ENCODE measurements at places on chromosomes 7 and 10.

DNA sequence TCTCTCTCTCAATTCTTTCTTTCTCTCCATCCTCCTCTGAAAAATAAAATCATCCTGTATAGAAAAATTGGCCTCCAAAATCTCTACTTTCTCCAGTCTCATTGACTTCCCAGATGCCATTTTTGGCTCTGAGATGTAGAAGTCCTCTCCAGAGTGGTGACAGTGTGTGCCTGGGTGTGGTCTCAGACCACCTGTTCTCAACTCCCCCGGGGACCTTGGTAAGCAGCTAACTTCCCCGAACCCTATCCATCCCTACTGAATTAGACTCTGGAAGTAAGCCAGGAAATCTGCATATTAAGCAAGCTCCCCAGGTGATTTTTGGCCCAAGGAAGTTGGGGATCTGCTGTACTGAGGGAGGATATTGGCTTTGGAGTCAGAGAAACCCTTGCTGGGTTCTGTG is 120.5 kb downstream of the WDR11 start:
- no peak for DNase-seq

- peak; percentile 61 for DNase-seq
These were observed at the start of gene ANXA11 for GRCh38 chr10:80205477-80206276. Gene ANXA11, minus strand, starts transcription at chr10:80205537. Its CDS starts 32,676 bp downstream, at chr10:80172861.

- DNase-seq, result no peak
These were observed 2.0 kb downstream of the MNX1 start for GRCh38 chr7:157008206-157009169.

GRCh38 chr10:69845574-69846292 is 44.0 kb downstream of the COL13A1 start:
- no peak for DNase-seq

DNA sequence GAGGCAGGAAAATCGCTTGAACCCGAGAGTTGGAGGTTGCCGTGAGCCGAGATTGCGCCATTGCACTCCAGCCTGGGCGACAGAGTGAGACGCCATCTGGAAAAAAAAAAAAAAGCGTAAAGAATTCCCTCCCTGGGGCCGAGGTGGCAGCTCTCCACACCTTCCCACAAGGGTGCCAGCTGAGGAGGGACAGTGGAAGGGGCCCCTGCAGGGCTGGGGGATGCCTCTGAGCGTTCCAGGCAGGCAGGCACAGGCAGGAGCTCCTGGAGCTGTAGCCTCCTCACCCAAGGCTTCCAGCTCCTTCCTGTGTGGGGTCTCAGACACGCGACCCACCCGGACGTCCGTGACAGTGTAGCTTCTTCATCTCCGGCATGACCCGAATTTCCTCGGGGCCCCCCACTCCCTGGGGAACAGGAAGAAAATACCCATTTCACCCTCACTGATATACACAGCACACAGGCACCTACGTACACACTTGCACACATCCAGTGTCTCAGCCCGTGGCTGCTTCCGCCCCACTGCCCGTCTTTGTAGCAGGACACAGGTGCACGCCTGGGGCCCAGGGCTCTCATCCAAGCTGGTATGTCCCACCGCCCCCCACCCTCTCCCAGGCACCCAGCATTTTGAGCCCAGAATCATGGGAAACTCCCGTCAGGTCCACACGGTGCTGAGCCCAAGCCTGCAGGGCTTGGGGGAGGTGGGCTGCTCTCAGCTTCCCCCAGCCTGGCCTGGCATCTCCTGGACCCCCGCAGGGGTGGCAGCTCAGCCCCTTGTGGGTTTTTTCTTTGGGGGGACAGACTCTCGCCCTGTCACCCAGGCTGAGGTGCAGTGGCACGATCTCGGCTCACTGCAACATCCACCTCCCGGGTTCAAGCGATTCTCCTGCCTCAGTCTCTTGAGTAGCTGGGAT is 25.7 kb downstream of the GRIFIN start:
- DNase-seq, result no peak

- DNase-seq, result no peak
These were observed 10.1 kb downstream of the LANCL2 start for GRCh38 chr7:55375237-55375636.

DNA sequence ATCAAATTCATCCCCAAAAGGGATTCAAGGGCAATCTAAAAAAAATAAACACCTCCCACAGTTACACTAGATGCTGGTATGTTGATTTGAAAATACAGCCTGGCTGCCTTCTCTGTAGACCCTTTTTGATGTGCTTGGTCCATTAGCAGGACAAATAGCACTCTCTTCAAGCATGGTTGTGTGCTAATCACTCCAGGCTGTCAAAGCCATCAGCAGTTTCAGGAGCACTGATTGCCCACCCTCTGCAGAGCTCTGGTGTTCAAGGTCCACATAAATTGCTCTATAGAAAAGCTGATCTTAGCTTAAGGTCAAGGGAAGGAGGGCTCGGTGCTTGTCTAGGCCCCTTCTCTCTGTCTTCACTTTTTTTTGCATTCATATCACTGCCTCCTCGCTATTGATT is 35.4 kb downstream of the PRR15 start:
- DNase-seq, result no peak

- DNase-seq, result no peak
These were observed 35.8 kb upstream of the PLPP4 start for GRCh38 chr10:120421250-120421649.

DNA sequence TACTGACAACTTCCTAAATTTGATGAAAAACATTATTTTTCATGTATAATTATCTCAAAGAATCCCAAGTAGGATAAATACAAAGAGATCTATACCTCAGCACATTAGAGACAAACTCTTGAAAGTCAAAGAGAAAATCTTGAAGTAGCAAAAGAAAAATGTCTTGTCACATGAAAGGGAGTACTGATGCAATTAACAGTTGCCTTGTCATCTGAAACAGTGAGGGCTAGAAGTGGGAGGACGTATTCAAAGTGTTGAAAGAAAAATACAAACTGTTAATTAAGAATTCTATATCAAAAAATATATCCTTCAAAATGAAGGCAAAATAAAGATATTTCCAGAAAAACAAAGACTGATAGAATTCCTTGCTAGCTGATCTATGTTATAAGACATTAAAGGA is 35.5 kb upstream of the ARHGAP22 start:
- DNase-seq, result no peak

DNA sequence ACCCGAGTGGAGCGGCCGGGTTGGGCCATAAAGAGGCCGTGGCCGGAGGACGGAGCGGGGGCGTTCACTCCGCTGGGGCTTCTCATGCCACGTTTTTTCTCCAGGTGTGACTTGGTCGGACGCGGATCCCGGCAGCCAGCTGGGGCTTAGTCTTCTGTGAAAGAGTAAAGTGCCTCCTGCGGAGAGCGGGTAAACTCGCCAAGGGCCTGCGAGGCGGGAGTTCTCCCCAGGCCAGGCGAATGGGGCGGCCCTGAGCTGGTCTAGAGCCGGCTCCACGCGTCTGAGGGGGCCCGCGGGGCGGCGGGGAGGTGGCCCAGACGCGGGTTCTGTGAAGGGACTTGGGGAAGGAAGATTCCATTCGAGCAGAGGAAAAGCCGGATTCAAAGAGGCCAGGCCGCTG is 86.3 kb upstream of the VIPR2 start:
- DNase-seq, result no peak

DNA sequence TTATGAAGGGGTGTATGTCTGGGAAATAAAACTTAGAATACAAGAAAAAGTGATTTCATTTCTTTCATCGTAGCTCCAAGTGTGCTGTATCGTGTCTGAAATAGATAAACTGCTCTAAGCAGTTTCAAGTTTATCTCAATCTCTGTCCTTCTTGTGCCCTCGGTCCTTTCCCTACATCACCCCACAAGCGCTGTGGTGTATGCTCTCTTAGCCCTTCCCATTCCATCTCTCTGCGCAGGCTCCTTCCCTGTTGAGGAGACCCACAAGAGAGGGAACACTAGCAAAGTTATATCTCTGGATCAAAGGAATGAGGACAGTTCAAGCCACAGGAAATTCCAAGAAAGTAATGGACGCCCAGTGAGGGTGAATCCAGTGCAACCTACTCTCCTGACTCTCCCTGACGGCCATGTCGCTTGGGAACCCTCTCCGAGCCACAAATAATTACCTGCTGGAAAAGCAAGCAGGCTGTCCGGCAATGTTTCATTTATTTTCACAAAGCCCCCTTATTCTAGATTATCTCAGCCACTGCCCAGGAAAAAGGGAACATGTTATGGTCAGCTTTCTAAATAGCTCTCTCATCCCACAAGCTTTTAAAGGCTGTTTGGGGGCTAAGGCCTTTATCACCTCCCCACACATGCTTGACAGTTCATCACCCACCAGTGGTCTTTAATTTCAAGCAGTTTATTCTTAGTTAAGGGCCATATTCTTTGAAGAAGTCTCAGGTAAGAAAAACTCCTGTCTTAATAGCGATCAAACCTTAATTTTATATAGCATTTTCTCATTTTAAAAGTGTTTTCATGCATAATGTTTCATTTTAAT is 34.8 kb downstream of the LRRC4 start:
- DNase-seq, result no peak

DNA sequence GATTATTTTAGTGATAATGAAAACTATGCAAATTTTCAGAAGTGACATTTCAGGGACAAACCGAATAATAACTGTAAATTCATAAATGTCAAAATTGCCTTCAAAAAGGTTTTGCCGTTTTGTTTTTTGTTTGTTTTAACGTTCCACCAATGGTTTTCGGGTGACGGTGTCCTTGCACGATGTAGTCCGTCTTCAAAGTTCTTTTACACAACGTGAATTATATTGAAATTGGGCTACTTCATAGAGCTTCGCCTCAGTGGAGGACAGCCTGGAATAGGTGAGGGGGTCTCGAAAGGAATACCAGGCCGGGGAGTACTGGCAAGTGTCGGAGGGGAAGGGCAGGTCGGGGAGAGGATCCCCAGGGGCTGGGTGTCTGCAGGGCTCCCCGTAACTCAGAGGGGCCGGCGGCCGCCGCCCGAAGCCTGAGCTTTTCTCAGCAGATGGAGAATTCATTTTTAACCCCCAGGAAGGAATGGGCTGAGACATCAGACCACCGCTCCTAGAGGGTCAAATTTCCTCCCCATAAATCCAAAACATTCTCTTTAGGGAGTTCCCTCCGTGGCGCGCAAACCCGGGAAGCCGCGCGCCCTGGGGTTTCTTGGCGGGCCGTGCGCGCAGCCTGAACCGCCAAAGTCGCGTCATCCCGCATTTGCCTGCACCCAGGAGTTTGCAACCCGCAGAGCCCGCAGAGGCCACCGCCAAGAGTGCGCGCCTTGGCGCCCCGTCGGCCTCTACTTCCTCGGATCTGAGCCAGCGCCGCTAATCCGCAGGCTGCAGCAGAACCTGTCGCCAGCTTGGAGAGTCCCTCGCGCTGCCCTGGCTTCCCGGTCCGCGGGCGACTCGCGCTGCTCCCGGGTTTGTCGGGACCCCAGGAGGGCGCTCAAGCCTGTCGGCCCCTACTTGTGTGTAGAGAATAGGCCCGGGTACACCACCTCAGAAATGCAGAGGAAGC is 17.3 kb upstream of the EVX1 start:
- no peak for DNase-seq

DNA sequence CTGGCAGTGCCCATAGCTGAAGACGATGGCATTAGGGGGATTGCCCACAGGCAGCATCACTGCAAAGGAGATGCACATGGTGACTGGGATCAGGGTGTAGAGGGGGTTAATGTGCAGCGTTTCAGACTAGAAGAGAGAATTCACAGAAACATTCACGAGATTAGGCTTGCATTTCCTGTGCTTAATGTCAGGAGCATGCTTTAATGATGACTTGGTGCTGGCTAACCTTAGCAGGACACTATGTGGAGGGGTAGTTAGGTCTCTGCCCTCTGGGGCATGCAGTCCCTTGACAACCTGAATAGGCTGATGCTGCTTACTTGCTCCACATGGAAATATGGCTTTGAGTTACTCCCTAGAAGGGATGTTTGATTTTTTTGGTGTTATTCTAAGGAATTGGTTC is 21.8 kb downstream of the STMP1 start:
- no peak for DNase-seq

- no peak for DNase-seq
These were observed 4.6 kb downstream of the BMI1 start for GRCh38 chr10:22325272-22326144.

GRCh38 chr7:135756191-135756590 is 7.6 kb upstream of the FAM180A start:
- DNase-seq, result no peak

GRCh38 chr7:153022475-153023193 is 263.1 kb downstream of the ACTR3B start:
- DNase-seq, result no peak

DNA sequence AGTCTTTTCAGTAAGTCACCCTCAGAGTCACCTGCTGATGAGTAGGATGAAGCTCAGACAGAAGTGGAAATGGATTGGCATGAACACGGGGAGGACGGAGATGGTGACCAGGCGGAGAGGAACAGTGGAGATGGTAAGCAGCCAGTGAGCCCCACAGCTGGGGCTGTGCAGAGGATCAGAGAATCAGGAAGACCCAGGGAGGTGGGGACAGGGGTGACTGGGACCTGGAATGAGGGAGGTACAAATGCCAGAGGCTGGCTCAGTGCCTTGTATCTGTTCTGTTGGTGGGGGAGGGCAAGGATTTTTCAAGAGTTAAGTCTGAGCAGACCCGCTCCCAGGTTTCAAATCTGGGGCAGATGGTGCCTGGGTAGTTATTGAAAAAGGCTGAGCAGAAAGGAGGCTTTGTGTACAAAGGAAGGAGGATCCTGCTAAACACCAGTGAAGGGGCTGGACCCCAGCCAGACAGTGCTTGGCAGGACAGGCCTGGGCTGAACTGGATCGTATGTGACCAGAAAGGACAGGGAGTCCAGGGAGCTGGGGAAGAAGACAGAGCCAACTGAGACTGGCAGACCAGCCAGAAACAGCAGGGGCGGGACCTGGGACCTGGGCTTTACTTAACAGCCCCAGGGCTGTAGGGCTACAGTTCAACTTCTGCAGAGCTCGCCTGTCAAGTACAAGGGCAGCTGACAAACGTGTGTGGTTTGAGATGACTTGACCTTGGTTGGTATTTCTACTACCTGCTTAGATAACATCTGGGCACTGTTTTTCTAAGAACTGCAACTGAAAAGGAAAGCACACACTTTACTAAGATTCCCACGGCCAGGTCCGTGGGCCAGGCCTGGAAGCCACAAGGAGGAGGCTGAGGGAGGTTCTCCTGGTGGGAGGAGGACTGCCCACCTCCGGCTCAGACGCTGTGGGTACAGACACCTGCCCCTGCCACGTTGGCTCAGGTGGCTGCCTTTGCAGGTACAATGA is 13.2 kb upstream of the FRMPD2 start:
- DNase-seq, result no peak

- DNase-seq, result no peak
These were observed 12.4 kb upstream of the HPS1 start for GRCh38 chr10:98458809-98459784.

DNA sequence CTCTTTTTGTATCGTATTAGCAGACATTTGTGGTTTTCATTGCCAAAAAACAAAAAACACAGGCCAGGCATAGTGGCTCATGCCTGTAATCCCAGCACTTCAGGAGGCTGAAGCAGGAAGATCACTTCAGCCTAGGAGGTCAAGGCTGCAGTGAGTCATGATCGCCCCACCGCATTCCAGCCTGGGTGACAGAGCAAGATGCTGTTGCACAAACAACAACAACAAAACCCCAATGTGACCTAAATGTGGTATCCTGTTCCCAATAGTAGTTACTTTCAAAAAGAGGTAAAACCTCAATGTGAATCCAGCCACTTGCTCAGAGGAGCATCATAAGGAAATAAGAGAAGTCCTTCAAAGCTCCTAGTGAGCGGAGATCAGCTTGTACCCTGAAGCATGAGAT is 45.8 kb upstream of the SKAP2 start:
- no peak for DNase-seq

- no peak for DNase-seq
These were observed 69.5 kb downstream of the STEAP1B start for GRCh38 chr7:22430457-22430856.

GRCh38 chr7:69946901-69947300 is 348.6 kb downstream of the AUTS2 start:
- DNase-seq, result no peak
